Activated T-helper 9 cell treated with anti-CD3 and anti-CD28 coated beads, Interleukin-2, amount 50 U/mL, for 16 hours (primary cell): ENCODE measurements at places on chromosomes 3 and 15.

GRCh38 chr3:108145578-108145977 lies 54.7 kb upstream of the CD47 start:
- DNase-seq = no peak

DNA sequence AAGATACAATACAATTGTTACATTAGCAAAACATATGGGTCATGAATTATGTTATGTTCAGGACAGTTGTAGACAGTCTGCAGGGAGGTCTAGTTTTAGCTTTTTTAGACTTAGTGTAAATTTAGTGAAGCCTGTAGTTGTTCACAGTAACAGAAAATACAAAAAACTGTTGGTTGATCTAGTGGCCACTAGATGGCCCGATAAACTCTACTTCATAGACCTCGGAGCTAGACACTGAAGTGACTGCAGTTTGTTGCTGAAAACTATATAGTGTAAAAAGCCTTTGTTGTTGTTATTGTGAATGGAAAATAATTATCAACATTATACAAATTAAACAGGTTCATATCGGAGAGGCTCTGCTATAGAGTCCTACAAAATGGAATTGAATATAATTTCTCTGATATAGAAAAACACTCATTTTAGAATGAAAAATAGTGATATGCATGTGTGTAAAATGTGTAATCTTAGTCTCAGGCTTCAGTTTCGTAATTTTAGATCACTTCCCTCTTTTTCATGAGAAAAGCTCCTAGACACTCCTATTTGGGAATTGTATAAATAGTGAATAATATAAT lies 18.3 kb downstream of the MAGEL2 start:
- DNase-seq = no peak

- no peak for DNase-seq
These were observed 118.2 kb upstream of the RAP2B start for GRCh38 chr3:153043729-153044328.

DNA sequence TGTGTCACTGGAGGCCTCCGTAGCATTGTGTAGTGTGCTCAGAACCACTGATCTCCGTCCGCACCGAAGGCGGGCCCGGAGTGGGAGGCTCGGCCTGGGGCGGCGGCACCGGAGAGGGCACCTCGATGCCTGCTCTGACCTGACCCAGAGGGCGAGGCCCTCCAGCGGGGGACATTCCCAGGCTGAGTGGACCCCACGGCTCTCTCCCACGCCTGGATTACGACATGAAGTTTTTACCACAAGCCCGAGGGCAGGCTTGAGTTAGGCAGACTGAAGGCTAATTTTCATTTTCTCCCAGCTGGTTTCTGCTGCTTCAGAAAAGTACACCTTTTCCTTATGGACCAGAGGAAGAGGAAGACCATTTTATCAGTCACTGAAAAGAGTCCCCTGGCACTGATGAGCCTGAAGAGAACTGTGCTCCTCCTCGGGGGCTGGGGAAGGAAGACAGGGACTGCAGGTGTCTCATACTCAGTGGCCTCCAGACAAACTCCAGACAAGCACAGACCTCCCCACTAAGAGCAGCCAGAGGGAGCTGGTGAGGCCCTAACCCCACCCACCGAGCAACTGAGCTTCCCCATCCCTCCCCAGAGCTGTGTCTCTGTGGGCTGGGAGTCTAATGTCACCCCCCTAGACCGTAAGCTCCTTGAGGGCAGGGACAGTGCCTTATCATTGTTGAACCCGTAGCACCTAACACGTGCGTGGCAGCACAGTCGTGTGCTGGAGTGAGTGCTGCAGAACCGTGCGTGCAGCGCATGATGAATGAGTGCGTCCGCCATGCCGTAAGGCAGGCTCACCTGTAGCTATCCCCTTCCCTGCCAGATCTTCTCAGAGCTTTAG lies 74.5 kb upstream of the BLM start:
- no peak for DNase-seq

DNA sequence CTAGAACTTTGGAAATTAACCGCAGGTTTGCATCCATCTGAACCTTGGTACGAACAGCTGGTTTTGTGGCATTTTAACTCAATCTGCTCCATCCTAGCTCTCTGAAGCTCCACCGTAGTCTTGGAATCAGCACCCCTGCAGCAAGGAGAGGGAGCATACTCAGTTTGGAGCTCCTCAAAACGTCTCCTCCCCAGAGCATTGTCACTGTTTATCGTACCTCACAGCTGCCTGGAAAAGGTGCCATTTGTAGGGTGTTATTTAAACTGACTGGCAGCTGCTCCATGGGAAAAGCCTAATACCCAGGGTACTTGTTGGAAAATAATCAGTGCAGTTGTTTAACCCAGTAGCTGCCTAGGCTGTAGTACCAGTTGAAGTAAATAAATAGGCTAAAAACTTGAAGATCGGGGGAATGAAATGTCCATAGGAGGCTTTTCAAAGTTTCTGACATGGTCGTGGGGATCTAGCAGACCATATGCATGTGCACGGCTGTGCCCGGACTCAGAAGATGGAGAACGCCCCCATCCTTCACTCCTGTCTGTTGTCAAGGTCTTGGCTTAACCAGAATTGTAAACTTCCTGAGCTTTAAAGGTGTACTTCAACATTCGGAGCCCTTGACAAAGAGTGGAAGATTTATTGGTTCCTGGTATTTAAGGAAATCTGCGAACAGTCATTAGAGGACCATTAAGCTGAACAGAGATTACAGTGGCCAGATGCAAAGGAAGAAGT lies 43.9 kb downstream of the GHSR start:
- DNase-seq = no peak

GRCh38 chr3:7436542-7436941 lies 575.6 kb downstream of the GRM7 start:
- DNase-seq = no peak

DNA sequence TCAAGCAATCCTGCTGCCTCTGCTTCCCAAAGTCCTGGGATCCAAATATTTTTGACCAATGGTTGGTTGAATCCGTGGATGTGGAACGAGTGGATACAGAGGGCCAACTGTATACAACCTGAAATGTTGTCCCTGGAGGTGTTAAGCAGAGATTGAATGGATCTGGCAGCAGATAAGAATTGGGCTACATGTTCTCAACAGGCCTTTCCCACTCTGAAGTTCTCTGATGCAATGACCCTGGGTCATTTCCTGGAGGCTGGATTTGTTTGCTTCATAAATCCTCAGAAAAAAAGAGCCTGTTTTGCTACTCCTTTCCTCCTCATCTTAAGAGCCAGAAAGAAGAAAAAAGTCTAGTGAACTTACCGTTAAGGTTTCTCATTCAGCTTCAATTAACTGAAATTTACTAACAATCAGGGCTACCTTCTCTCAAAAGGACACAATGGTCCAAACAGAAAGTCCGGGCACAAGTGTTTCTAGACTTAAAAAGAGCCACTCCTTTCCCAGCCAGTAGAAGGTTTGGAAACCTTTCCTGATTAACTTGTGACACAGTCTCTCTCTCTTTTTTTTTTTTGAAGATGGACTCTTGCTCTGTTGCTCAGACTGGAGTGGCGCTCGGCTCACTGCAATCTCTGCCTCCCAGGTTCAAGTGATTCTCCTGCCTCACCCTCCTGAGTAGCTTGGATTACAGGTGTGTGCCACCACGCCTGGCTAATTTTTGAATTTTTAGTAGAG lies 6.5 kb downstream of the ARHGEF3 start:
- DNase-seq = no peak

- DNase-seq = no peak
These were observed 8.1 kb upstream of the PCSK6 start for GRCh38 chr15:101497484-101498034.

DNA sequence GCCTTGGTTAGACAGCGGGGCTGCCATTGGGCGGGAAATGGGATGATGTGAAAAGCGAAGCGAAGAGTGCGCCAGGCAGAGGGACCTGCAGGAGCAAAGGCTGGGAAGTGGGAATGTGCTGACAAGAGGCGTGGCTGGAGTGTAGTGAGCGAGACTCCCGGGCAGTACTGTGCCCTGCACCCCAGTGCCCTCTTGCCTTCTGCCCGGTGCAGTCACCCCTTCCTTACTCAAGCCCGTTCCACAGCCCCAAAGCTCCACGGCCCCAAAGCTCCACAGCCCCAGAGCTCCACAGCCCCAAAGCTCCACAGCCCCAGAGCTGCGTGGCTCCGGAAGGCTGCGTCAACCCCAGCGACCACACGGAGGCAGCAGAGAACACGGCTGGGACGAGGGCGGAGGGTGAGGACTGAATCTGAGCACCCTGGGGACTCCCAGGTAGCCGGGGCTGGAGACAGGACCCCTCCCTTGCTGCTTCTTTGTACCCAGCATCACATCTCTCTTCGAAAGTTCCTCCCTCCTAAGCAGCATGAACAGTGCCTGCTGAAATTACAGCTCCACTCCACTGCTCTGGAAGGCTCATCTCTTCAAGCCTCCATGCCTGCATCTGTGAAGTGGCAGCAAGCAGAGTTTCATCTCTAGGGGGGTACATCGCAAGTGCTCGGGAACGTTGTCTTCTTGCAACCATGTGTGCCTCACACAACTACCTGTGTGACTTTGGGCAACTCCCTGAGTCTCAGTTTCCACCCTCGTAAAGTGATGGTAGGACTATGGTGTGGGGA lies 108.9 kb downstream of the FBLN2 start:
- peak; percentile 39 for DNase-seq

DNA sequence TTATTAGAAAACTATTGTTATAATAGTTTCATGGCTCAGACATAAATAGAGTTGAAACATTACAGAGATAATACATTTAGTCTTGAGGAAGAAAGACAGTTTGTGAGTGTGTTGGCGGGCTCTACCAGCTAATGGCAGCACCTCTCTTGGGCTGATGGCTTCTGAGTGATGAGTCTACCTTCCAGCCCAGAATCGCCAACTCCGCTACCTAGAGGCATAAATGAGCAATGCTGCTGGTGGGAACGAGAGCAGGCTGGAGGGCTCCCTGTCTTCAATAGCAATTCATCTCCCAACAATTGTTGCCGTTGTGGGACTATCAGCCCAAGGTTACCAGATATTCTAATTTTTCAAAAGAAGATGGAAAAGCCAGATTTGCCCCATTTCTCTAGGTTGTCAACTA lies 388.7 kb downstream of the FOXP1 start:
- no peak for DNase-seq

DNA sequence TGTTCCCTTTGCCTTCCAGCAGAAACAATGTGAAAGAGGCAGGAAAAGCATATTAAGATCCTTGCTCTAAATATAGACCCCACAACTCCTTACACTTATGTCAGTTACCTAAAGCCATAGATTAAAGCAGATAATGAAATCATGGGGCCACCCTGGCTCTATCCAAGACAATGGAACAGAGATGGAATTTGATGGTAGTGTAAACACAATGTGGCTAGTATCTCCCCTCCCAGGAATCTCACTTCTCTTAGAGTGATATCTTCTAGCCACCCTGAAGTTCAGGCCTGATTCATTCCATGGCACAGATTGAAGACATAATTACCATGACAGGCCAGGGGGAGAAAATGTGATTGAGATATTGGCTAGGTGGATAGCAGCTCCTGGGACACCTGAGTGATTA lies 32.6 kb downstream of the GALNT15 start:
- no peak for DNase-seq

DNA sequence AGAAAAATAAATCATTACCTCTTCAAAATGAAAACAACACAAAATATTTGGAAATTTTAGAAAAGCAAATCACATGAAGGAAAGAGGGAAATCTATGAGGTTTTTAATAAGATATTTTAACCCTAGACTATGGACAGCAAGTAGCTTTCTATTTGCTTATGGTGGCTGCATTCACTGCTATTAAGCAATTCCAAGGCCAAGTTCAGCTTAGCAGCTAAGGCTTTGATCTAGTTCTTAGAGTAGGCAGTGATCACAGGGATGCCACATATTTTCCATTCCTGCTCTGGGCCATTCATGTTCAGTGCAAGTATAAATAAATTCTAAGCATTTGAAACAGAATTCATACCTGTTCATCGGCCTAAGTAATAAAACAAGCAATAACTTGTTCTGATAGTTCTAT lies 235.3 kb downstream of the CDIN1 start:
- no peak for DNase-seq

DNA sequence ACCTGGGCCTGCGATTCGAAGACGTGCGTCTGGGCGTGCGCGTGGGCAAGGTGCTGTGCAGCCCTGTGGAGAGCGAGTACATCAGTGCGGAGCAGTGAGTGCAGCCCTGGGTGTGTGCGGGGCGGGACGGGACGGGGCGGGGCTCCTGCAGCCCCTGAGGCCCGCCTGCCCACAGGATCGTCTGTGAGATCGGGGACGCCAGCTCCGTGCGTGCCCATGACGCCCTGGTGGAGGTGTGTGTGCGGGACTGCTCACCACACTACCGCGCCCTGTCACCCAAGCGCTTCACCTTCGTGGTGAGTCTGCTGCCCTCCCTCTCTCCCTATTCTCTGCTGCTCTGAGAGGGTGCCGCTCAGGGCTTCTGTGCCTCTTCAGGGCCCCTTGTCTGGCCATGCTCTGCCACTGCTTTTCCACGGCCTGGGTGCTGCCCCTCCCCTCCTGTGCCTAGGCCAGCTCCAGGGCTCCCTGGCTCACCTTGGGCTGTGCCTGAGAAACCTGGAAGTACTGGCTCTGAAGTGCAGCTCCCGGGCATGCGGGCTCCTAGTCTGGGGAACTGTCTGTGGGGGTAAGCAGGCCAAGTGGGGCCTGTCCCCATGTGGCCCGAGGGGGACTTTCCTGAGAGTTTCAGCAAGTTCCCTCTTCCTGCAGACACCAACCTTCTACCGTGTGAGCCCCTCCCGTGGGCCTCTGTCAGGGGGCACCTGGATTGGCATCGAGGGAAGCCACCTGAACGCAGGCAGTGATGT lies 31.8 kb downstream of the PLXNA1 start:
- DNase-seq = no peak

DNA sequence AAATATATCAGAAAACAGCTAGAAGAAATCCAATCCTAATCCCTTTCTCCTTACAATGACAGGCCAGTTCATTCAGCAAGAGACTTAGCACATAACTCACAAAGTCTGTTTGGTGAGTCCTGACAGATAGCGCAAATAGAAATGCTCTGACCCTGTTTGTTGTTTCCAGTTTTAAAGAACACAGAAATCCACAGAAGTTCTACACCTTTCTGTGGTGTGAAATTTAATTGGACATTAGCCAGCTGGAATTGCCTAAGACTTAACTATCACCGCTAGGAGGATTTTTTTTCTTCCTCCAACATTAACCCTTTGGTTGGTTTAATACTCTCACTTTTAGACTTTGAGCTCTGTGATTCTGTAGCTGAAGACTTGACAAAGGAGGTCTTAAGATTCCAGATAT lies 30.8 kb downstream of the HDC start:
- no peak for DNase-seq

GRCh38 chr3:74134831-74135230 lies 479.6 kb downstream of the CNTN3 start:
- no peak for DNase-seq
